Osteoblast (primary cell): ENCODE measurements at places on chromosomes 5 and 9. TPM values are rescaled to one million over a fixed set of nuclear protein-coding genes. Genes with fewer than 3 reads are reported as not detected.

- peak; percentile 93 for DNase-seq
These were observed 485.8 kb downstream of the SEMA5A start for GRCh38 chr5:9059920-9060691.

- DNase-seq, result no peak
These were observed 569.8 kb upstream of the RIOK2 start for GRCh38 chr5:97752871-97753270.

DNA sequence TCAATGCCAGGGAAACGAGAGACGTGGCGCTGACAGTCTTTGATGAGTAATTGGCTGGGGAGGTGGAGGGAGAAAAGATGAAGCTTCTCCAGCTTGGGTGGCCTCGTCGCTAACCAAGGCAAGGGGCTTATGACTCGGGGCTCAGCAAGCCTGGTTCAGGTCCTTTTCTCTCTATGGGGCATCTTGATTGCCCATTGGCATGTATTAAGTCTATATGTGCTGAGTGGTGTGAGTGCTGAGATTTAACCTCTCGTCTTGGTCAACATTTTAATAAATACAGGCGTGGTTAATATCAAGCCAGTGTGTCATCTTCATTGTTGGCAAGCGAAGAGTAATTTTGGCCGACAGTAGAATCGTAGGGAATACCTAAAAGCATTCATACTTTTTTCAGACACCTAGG, 85.9 kb downstream of the RAI14 start:
- no peak for DNase-seq

GRCh38 chr5:103582364-103582763, 19.8 kb upstream of the NUDT12 start:
- no peak for DNase-seq

DNA sequence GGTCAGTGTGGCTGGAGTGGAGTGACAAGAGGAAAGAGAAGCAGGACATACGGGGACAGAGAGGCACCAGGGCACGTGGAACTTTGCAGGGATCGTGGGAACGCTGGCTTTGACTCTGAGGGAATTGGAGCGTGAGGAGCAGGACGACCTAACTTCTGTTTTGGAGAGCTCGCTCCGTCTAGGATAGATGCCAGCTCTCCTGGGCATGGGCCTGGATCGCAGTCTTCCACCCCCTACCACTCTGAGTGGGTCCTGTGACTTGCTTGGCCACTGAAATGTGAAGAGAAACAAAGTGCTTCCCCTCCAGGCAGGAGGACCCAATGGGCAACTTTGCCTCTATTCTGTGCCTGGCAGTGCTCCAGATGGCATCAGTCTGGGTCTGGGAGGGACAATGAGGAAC, 8.7 kb upstream of the SH3PXD2B start:
- DNase-seq, result no peak

DNA sequence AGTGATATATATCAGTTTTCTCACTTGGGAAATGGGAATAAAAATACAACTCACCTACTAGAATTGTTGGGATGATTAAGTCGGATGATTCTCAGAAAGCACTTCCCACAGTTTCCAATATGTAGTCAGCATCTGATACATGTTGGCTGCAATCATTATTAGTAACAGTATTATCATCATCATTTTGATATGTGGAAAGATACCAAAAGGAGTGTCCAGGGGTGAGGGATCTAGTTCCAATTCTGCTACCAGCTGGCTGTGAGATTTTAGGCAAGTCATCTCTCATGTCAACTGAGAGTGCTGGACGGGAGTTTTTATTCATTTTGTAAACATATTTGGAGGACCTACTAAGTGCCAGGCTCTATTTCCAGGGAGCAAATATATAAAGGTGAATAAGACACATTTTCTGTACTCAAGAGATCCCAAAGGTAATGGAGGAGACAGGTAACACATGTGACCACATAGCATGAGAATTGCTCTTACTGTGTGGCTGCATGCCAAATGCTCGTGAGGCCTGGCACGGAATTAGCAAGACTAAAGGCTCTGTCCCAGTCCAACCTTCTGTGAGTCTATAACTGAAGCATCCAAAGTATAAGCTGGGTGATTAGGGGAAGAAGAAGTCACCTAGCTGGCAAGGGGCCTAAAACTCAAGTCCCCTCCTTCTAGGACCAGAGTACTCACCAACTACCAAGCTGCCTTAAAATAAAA, 83.0 kb downstream of the GRIA1 start:
- no peak for DNase-seq

DNA sequence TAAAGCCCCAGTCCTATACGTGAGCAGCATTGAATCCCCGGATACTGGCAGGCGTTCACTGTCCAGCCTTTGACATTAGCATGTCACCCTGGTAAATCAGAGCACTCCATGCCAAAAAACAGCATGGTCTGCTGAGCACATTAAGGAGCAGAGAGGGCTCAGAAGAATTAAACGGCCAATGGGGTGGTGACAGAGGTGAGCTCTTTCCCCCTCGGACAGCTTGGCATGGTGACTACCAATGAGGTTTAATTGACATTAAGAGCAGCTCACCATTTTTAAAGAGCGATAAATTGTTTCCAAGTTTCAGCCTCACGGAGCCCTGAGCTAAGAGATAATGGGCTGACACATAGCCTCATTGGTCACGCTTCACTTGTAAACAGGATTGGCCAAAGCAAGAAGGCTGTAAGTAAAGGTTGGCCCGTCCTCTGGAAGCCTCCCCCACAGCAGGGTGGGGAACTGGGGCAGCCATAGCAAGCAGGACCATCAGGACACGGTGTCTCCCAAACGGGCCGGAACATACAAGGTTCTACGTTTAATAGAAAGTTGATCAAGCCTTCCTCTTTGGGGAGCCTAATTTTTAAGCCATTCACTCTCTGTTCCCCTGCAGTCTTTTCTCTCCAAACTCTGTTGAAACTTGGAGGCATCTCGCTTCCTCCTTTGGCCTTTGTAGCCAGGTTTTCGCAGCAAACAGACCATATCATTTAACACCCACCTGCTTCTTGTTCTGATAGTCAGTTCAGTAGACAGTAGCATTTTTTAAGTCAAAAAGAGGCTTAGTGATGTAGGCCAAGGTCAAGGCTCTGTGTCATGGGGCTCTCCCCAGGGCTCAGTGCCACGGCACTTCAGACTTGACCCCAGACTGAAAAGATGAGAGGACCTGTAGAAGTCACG, 25.9 kb downstream of the QRFP start:
- peak; percentile 39 for DNase-seq

DNA sequence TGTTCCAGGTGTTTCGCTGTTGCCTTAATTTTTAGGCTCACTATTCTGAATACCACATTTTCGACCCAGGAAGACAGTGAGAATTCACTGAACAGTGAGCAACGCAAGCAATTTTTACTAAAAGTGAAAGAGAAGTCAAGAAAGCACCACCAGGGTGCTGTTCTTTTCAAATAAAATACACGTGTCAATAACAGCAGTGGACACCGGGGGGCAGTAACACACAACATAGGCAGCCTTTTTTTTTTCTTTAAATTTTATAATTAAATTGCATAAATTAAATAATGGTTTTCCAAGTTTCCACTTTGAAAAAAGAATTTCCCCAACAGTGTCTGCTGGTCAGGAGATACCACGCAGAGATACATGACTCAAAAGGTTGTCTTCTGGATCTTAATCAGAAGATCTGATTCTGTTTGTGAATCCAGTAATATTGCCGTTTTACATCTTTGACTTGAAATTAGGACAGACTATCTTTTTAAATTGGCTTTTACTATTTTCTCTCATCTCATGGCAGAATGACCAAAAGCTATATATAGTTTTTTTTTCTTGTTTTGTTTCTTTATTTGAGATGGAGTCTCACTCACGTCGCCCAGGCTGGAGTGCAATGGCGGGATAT, 47.1 kb upstream of the SH3GL2 start:
- DNase-seq, result peak; percentile 35

DNA sequence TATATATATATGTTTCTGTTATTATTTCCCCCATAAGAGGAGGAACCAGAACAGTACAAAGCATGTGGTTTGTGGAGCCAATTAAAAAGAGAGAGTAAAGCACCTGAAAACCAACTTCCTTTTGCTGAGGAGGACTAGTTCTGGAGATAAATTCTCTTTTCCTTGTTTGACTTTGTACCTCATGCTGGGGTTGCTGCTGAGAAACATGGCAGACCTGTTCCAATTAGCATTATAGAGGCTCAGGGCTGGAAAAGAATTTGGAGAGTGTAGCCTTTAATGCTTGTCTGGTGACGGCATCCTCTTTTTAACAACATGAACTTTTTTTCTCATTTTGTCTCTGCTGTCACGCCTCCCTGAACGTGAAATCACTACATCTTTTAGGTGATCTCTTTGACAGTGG, 32.8 kb upstream of the NMUR2 start:
- no peak for DNase-seq

GRCh38 chr9:15416880-15417279, 5.8 kb upstream of the SNAPC3 start:
- no peak for DNase-seq

- no peak for DNase-seq
These were observed 536.5 kb upstream of the ZNF462 start for GRCh38 chr9:106326493-106326892.

- DNase-seq, result no peak
These were observed 11.7 kb upstream of the RPS14 start for GRCh38 chr5:150461231-150461630.

DNA sequence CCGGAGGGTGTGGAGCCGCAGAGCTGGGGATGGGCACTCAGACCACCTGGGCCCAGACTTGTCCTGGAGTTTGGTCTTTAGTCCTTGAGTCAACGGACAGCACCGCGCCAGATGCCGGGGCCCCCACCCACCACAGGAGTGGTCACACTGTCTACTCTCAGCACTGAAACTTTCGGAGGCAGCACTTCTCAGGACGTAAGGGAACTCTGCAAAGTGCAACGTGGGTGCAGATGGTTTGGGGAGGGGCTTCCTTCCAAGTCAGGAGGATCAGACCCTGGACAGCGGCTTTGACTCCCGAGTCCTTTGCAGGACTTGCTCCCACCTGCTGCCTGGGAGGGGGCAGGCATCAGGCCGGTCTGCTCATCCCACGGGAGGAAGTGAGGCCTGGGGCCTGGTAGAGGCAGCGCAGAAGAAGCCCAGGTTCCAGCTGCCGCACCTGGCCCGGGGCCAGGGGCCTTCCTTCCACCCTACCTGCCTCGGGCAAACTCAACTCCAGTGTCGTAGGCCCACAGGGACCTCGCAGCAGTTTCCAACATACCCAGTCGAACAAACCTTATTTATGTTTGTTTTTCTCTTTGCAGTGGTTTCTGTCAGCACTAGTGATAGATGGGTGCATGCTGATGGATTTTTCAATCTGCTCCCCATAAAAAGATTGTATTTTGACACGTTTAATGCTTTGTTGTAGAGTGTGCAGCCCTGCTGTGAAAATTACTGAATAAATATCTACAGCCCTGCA, 149.8 kb upstream of the PPP1R26 start:
- peak; percentile 22 for DNase-seq

- DNase-seq, result peak; percentile 86
These were observed 175.9 kb downstream of the MAN2A1 start for GRCh38 chr5:109865637-109866036.

GRCh38 chr9:133811471-133811870, 73.3 kb upstream of the SARDH start:
- DNase-seq, result no peak

DNA sequence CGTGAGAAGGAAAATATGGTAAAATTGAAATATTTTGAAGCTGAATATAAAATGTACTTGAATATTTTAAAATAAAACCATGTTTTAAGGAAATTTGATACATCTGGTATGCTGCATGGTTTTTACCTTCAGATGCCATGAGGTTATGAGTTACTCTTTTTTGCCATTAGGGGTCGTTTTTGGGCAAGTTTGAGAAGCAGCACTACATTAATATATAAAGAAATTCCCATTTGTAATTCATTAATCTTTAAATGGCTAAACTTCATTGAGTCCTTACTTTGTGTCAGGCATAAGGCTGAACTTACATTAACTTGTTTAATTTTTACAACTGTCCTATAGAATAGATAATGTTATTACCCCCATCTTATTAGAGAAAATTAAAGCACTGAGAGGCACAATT, 152.3 kb downstream of the KDM4C start:
- no peak for DNase-seq

- no peak for DNase-seq
These were observed 80.7 kb upstream of the ADAMTS19 start for GRCh38 chr5:129379406-129379805.

GRCh38 chr9:37929441-37929895, 25.5 kb upstream of the SLC25A51 start:
- peak; percentile 69 for DNase-seq

DNA sequence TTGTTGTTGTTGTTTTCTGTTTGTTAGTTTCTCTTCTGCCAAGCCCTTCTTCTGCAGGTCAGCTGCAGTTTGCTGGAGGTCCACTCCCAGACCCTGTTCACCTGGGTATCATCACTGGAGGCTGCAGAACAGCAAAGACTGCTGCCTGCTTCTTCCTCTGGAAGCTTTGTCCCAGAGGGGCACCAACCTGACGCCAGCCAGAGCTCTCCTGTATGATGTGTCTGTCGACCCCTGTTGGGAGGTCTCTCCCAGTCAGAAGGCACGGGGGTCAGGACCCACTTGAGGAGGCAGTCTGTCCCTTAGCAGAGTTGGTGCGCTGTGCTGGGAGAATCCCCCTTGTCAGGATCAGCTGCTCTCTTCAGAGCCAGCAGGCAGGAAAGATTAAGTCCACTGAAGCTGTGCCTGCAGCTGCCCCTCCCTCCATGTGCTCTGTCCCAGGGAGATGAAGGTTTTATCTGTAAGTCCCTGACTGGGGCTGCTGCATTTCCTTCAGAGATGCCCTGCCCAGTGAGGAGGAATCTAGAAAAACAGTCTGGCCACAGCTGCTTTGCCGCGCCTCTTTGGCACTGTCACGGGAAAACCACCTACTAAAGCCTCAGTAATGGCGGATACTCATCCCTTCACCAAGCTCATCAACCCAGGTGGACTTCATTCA, 299.2 kb downstream of the EDIL3 start:
- no peak for DNase-seq

GRCh38 chr5:11584017-11584416, 320.2 kb downstream of the CTNND2 start:
- DNase-seq, result no peak

- no peak for DNase-seq
These were observed 31.2 kb downstream of the NR3C1 start for GRCh38 chr5:143372187-143372829.

DNA sequence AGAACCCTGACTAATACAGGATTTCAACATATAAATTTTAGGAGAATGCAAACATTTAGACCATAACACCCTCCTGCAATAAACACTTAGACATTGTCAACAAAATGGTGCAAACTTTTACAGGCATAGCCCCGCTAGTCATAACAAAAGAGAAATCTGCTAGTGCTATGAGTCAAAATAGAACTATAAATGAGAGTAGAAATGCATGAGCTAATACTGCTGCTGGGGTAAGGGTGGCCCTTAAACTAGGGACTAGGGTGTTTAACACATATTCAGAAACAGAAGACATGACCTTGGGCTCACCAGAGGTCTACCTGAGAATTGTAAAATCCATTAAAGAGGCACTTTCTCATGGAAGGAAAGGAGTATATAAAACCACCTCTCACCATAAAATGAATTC, 131.6 kb downstream of the TLR4 start:
- DNase-seq, result no peak

The SARDH gene
- 5.4 and 10.9 TPM in 2 replicates for total RNA-seq

The SPATA31E1 gene
- total RNA-seq, result under 0.01 TPM in 1 of 2 replicates, not detected in the other

The PLAC8L1 gene
- total RNA-seq, result not detected in 2 replicates

The CDO1 gene
- total RNA-seq, result 8.0 and 8.3 TPM in 2 replicates

The RNF183 gene
- not detected in 2 replicates for total RNA-seq

The FBN2 gene
- 16.6 and 33.0 TPM in 2 replicates for total RNA-seq

The ADAMTS2 gene
- 144 and 203 TPM in 2 replicates for total RNA-seq

The FLT4 gene
- total RNA-seq, result not detected in 2 replicates

The CAAP1 gene
- 13.8 and 18.3 TPM in 2 replicates for total RNA-seq

The PCDHB9 gene
- total RNA-seq, result 1.2 and 1.8 TPM in 2 replicates

The CD274 gene
- total RNA-seq, result 0.72 and 1.5 TPM in 2 replicates
